ENCODE measurements at places on chromosomes 3 and 15.

GRCh38 chr3:22089284-22089683 lies 338.3 kb upstream of the ZNF385D start:
- DNase-seq: peak; percentile 8

DNA sequence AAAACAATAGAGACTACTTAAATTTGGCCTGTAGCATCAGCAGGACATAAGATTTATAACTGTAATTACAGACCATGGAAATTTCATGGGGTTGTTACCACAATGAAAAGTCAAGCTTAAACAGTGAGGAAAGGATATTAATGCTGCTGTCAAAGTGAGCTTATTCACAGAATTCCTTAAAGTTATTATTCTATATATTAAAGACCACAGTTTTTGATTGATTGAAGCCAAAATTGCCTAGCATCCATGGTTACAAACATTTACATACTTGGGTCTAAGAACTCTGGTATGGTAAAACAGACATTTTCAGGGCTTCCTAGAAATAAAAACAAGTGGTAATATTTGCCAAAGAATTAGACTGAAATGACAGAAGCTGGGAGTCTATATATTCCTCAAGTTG lies 248.6 kb downstream of the ATP8B4 start:
- no peak for DNase-seq

GRCh38 chr3:12904951-12905315 lies 63.6 kb upstream of the RPL32 start:
- no peak for DNase-seq

DNA sequence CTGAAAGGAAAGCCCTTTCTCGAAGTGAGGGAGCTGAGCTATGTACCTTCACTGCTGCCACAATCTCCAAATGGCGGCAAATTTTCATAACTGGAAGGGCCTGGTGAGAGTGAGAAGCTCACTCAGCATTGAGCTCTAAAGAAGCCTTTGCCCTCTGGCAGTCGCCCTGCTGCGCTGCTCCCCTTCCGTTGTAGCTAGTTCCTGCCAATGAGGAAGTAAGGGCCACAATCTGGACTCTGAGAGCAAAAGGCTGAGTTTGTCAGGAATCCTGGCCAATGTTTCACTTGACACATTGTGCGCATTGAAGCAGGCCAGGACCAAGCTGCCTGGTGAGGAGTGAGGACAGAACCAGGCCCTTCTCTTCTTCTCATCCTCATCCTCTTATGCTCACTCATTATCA lies 579.5 kb downstream of the PDCD6IP start:
- DNase-seq: no peak

Data from amniotic epithelial cell (primary cell).